ENCODE measurements at places on chromosomes 3 and 15.

GRCh38 chr15:71316911-71317310 is 201.6 kb downstream of the THSD4 start:
- DNase-seq = no peak

DNA sequence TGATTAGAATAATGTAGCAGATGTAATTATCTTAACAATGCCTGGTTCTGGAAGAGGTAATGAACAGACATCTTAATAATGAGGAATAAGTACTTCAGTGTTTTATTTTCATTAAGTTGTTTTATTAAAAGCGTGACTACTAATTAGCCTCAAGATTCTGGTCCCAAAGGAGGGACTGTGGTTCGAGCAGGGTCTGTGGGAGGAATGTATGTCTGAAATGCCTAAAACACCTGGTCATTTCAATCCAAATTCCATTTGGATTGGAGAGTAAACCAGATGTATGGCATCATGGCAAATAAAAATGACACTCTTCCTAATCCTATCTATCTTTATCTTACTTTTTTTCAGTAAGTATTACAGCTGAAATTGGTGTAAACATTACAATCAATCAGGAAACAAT is 243.2 kb downstream of the PDZRN3 start:
- DNase-seq = no peak

DNA sequence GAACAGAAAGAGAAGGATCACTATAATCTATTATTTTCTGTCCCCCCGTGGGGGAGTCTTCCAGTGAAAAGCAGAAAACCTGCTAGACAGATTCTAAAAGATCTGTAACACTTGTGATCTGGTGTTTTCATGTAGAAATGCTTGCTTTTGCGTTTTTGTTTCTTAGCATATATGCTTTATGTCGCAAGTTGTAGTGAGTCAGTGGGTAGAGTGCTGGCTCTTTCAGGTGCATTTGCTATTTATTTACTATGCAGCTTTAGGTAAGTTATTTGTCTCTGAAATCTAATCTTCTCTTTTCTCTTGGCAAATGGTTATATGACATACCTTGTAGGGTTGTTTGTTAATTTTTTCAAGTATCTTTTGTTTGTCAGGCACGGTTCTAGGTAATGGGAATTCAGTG is 9.4 kb downstream of the AKAP13 start:
- DNase-seq = no peak

DNA sequence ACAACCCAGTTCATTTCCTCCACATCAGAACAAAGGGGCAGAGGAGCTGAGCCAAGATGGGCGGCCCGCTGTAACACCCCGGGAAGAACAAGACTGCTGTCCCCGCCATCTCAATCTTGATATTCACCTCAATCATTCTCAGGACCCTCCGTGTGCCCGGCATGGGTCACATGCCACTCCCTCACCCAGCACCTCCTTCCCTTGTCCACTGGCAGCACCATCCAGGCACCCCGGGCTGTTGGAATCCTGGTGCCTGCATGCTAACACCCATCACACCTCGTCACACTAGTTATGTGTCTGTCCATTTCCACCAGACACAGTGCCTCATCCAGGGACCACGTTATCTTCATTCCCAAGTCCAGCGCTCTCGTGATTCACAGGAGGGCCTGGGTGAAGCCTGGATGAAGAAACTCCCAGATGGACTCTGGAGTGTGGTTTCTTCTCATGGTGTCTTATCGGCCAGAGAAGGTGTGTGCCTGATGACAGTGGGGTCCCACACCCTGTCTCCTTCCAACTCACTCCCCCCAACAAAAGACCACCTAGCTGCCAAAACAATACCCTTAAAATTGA is 16.7 kb downstream of the MEGF11 start:
- no peak for DNase-seq

DNA sequence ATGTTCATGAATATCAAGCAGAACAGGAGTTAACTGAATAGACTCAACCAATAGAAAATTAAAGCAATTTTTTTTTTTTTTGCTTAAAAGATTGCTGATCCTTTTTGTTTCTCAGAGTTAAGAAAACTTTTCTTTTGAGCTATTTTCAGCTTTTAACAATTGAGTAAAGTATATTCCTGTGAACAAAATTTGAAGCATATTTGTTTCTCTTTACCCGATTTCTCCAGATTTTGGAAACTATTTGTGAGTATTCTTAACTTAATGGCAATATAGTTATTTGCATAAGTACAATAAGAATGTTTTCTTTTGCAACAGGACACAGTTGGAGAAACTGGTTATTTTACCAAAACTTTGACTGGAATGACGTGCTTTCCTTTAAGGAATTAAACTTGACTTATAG is 53.4 kb upstream of the C15orf39 start:
- no peak for DNase-seq

- DNase-seq = no peak
These were observed 4.7 kb downstream of the LMAN1L start for GRCh38 chr15:74817370-74817737.

GRCh38 chr15:38868326-38869114 is 303.9 kb upstream of the RASGRP1 start:
- DNase-seq = no peak

DNA sequence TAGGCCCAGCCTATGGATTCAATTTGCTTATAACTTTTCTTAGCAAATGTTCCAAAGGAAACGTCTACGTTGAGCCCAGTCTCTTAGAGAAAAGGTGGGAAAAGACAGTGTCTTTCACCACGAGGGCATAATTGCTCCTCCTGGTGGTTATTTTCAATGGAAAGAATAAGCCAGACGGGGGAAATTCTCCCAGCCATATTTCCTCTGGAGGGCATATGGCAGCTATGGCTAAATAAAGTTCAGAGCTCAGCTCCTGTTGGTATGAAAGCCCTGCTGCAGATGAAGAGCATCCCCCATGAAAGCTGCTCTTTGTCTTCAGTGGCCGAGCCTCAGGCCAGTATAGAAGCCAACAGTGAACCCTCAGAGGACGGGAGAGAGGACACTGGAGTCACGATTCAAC is 297.9 kb downstream of the RYR3 start:
- no peak for DNase-seq

DNA sequence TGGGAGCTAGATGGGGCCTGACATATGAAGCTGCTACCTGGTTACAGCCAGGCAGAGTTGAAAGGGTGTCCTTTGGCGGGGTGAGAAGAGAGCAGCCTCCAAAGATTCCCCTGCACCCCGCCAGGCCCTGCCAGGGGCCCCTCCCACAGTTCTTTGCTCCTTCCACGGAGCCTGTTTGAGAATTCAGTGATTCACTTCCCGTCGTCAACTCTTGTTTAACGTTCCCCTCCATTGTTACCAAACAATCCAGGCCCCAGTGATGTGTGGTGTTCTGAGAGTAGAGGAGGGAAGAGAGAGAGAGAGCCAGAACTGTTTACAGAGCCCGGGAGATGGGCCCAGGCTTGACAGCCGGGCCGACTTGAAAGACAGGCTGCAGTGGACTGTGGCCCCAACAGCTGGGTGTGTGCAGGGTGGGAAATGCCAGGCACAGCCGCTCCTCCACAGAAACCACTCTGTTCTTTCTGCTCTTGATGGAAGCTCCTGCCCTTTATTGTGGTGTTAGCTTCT is 81.5 kb downstream of the SMAD3 start:
- DNase-seq = no peak

GRCh38 chr3:147572970-147573340 is 163.8 kb downstream of the ZIC1 start:
- no peak for DNase-seq

- DNase-seq = no peak
These were observed 19.2 kb upstream of the LOXL1 start for GRCh38 chr15:73907035-73907408.

GRCh38 chr3:107870943-107871638 is 219.7 kb downstream of the CD47 start:
- DNase-seq = no peak
